CD4-positive, alpha-beta T cell treated with Interleukin-15 for 4 hours (primary cell): ENCODE measurements at places on chromosomes 7 and 10.

DNA sequence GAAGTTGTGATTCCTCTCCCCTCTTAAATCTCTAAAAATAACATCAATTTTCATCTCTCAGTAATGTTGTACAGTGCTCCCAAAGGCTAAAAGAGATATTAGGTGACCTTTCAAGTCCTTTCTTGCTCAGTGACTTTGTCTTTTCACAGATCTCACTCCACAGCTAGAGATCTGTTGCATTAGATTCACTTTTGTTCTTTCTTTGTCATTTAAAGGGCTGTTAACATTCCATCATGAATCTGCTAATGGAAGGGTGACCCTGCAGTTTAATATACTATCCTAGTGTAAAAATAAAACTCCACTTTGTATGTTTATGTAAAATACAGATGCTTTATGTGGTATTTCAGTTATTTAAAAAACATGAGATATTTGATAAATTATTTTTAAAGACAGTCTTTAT, 30.5 kb downstream of the GNAI1 start:
- DNase-seq, result no peak

DNA sequence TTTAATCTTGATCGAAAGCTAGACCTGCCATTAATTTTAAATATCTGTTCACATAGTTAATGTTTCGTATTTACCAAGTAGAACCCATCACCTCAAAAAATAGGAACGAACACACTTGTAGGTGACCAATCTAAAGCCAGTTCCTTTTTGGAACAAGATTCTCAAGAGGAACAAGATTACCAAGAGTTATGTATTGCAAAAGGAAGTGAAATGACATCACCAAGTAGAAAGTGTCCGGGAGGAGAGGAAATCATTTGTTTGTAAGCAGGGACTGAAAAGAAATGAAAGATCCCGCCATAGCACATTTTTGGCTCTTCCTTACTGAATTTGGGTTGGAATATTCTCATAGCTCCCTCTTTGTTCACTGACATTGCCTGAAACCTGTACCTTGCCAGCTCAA, 1200.5 kb downstream of the SORCS1 start:
- no peak for DNase-seq

GRCh38 chr10:22900841-22901601, 26.8 kb upstream of the ARMC3 start:
- DNase-seq, result no peak

DNA sequence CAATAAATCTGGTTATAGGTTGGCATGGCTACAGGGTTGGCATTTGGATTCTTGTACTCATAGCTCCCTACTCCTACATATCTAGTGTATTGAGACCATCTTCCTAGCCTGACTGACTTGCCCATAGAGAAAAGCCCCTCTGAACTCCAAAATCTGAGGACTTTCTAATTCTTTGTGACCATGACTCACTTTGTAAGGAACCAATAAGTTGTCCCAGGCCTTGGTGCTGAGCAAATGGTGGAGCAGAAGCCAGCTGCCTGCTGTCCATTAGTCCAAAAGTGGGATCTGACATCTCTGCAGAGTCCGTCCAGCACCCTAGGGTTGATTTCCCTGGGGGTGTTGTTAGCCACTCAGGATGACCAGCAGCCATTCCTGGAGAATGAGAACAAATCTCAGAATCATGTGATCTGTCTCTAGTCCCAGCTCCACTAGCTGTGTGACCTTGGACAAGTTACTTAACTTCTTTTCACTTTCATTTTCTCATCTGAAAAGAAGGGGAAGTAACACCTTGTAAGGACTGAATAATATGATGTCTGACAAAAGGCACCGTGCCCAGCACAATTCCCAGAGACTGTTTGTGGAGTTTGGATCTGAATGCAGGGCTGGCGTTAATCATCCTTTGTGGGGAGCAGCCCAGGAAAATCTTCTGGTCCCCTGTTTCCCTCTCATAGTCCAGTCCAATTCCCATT, 44.1 kb downstream of the MTURN start:
- DNase-seq, result peak; percentile 6

DNA sequence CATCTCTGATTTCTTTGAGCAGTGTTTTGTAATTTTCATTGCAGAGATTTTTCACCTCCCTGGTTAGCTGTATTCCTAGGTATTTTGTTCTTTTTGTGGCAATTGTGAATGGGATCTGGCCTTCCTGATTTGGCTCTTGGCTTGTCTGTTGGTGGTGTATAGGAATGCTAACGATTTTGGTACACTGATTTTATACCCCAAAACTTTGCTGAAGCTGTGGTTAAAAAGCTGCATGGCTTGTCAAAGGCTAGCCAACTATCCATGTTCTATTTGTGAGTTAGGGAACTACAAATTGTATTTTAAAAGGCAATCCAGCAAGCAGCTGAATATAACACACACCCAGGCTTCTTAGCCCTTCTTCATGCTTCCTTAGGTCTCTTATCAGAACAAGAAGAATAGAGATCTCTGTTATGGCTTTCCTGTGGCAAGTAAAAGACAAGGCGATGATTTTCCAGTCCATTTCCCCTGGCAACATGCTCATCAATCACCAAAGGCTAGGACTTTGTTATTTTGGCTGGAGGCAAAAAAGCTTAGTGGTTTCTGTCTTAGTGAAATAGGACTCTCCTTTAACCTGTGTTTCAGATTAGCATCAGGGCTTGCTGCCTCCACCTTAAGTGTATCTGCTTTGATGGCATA, 77.5 kb downstream of the CDK6 start:
- no peak for DNase-seq

- DNase-seq, result no peak
Observed at GRCh38 chr10:126569513-126570244, 100.8 kb downstream of the C10orf90 start.

DNA sequence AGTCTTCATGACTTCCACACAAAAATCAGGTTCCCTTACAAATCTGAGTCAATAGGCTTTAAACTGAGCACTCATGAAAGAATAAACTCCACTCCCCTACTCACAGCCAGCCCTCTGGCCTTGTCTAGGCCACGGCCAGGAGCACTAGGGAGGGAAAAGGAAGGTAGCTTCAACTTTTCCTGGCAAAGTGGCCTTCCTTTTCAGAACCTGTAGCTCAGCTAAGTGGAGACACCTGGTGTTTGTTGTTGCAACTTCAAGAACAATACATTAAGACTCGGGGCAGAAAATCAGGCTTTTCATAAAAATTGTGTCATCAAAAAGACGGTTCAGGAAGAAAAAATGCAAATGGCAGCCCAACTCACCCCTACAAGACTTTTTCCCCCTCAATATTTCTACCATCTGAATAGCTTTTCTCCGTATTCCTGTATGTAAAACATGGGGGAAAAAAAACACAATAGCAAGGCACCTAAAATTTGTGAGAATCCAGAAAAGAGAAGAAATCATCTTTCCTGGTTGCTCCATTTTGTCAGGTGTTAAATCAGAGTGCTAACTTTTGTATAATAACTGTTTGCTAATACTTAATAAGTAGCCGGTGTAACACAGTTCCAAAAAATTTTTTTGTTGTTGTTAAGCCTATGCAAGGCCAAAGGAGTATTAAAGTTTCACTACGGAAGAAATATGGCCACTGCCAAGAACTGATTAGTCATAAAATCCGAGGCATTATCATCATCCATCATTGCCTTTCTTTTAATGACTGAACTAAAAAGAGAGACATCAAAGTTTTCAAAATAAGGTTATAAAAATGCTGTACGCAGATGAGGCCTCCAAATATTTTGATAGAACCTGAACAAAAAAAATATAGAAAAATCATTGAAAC, 66.2 kb upstream of the ARID5B start:
- peak; percentile 17 for DNase-seq

- no peak for DNase-seq
Observed at GRCh38 chr10:112956631-112957350, 6.7 kb downstream of the TCF7L2 start.
